Stimulated activated CD8-positive, alpha-beta memory T cell treated with anti-CD3 and anti-CD28 coated beads, Interleukin-4, amount 100 ng/mL, for 1 hour (primary cell): ENCODE measurements at places on chromosomes 2 and 18.

GRCh38 chr2:148876595-148877402, 1.8 kb downstream of the KIF5C start:
- peak; percentile 8 for DNase-seq

DNA sequence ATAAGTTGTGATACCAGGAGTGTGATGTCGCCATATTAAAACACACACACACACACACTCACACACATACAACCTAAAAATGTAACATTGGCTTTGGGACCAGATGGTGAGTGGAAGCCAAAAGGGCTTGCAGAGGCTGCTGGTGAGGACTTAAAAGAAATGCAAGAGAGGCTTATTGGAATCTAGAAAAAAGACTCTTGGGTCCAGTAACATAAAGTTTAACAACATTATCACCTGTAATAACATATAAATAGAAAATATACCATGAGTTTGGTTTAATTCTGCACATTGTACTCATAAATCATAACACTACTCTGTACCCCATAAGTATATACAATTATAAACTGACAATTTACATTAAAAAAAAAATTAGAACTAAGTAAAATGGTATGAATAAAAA, 74.4 kb upstream of the MYCN start:
- no peak for DNase-seq

DNA sequence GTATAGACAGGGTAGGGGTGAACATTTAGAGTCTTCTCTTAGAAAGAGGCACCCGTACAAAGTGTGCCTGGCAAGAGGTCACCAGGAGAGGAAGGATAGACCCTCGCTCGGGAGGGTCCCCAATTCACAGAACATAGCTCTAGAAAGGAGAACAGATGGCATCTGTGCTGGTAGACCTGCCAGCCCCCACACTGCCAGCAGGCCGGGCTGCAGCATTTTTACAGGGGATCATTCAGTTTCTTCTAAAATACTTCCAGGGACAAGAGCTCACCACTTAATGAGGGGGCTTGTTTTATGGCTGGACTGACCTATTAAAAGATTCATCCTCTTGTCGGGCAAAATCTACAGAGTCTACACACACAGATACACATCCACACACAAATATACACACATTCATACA, 149.9 kb downstream of the SEPTIN10 start:
- no peak for DNase-seq

- DNase-seq: no peak
Measured at GRCh38 chr2:65479524-65479923, 47.1 kb upstream of the SPRED2 start.

DNA sequence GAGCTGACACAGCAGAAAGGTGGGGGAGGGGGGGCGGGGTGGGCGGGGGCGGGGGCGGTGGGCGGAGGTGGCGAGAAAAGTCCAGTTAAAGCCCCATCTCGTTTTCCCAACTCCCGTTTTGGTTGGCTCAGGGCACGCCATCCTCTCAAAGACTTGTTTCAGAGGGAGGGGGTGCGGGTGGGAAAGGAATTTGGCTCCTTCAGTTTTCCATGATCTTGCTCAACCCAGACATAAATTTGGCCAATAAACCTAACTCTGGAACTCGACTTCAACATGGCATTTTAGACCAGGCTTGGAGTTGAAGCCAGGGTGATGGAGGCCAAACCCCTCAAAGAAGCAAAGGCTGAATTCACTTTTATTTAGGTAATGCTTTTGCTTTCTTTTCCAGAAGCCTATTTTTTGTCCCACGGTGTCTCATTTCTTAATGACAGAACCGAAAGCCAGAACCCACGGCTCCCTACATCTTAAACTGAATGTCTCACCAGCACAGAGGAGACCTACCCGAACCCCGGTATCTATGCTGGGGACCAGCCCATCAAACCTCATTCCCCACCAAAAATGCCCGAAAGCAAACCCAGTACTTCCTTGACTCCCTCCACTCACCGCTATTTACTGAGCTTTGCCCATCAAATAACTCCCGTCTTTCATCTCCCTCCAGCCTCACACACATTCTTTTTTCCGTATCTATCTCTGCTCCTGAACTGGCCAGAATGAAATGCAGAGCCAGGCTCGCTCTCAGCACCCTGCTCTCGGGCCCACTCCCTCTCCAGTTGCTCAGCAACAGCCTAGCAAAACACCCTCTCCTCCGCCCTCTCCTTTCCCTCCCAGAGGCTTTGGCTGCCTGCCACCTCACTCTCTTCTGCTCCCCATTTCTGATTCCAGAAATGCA, 4.3 kb downstream of the IGFBP5 start:
- DNase-seq: no peak

GRCh38 chr18:26215247-26215970, 10.8 kb upstream of the TAF4B start:
- no peak for DNase-seq

- DNase-seq: no peak
Measured at GRCh38 chr2:109436610-109437225, 177.0 kb downstream of the SEPTIN10 start.

GRCh38 chr2:241036964-241037421, 38.6 kb downstream of the SNED1 start:
- DNase-seq: no peak

DNA sequence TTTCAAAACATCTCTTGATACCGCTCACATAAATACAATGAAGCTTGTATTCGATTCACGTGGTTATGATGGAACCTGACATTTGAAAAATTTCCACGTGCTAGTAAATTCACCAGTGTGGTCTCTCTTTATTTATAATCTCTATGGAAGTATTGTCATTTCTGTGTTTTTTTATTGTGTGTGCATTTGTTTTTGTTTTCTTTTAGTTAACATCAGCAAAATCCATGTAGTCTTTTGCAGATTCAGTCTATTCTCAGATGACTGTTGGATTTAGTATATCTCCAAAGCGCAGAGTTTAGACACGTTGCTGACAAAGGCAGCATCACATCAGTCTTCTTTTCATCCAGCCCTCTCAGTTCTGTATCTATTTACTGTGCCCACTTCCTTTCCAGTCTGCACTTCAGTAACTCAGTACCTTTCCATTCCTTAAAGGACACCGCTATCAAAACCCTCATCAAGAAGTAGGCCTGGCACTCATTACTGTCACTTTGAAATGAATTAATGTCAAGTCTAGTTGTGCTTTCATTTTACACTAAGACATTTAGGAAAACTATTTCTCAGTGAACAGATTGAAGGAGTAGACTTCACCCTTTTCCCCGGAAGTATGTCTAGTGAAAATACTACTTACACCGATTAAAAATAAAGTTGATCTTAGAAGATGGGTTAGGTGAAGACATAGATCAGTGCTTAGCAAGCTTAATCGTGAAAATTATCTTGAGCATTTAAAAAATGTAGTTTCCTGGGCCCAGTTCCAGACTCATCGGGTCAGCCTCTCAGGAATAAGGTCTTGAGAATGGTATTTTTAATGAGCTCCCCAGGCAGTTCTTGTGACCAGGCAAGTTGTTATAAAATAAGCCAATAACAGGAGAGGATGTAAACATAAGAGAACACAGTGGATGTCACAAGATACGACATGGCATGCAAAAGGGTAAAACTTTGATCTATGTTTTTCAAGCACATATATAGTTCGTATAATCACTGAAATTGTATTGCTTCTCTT, 506.8 kb upstream of the ZEB2 start:
- DNase-seq: no peak

DNA sequence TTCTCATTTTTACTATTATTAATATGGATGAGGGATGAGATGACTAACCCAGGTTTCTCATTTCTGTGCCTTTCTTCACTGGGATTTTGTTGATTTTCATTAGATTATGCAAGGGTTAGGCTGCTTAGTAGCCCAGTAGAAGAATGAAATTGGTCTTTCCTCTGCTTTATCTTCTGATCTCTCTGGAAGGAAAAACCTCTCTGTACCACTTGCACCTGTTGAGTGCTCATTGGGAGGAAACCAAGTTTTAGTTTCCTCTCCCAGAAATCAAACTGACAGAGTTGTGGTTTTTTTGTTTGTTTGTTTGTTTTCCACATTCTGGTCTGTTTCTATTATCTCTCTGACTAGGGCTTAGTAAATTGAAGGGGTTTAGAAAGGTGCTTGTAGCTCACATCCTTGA, 60.8 kb downstream of the KIAA1328 start:
- no peak for DNase-seq

DNA sequence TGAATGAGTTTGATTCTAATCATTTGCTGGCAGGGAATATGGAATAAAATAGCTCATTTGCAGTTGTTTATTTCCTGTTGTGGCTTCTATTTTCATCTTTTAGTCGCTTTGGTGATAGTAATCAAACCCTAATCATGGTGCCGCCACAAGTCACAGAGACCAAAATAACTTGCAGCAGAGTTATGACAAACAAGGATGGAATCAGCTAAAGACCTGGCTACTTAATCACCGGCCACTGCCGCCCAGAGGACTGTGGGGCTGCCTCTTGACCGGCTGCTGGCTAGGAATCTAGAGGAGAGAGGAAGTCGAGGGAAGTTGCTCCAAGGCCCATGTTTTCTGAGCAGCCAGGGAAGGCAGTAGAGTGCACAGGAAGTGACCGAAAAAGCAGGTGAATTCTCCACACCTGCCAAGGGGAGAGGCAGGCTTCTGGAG, 5.1 kb upstream of the SMAD7 start:
- no peak for DNase-seq

DNA sequence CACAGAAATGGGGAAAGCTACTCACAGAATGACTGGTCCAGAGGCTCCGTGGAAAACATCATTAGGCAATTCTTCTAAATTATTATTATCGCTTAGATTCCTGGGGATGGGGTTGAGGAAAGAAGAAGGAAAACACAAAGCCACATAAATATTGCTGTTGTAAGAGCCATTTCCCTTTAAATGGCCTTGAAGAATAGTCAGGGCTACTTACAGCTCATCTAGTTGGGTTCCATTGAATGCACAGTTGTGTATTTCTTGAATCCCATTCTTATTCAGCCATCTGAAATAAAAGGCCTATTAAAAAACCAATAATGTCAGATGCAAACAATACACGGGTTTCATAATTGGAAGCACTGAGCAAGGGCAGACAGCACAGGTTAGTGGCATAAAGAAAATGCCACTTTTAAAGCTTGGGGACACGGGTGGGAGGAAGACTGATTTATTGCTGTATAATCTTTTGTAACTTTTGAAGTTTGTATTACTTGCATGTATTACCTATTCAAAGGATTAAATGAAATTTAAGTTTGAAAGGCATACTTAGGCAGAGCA, 171.4 kb downstream of the FSHR start:
- DNase-seq: no peak

DNA sequence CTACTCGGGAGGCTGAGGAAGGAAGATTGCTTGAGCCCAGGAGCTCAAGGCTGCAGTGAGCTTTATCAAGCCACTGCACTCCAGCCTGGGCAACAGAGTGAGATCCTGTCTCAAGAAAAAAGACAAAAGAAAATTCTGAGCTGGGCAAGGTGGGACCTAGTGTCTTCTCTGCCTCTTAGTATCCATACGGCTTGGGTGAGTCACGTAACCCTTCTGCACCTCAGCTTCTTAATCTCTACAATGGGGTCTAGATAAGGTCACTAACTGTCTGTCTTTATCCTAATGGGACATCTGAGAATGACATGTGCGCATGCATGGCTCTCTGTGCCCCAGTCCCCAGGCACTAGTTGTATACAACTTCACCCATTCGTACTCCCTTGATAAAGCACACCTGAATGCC, 53.4 kb upstream of the TLK1 start:
- no peak for DNase-seq

- DNase-seq: no peak
Measured at GRCh38 chr2:136251885-136252585, 134.1 kb upstream of the CXCR4 start.
